Thymus (tissue), 14 donors: ENCODE measurements at places on chromosomes 3 and 15. TPM values are rescaled to one million over a fixed set of nuclear protein-coding genes. Genes with fewer than 3 reads are reported as not detected.

- DNase-seq, result no peak
These were observed 14.0 kb upstream of the CYP11A1 start for GRCh38 chr15:74381481-74381880.

DNA sequence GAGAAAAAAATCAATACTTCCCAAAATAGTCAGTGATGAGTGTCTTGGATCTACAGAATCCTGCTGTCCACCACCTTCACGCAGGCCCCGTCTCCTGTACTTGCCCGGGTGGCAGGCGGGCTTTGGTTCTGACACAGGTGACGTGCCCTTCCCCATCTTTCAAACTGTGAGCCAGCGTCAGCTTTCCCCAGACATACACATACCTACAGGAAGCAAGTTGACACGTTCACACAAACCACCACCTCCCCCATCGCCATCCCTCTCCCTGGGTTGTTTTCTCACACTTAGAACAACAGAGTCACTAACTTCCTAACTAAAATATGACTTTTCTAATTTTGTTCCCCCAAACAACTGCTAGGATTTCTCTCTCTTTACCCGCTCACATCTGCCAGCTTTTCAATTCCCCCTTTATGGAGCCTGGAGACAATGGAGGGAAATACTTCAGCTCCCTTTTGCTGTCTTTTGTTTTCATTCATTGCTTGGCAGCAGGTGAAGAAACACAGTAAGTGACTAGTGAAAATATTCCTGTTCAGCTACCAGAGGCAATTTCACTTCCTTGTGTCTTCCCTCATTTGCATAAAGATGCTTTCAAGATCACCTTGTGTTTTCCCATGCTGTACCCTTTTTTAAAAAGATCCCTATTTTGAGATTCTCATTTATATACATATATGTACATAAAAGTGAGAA is 248.3 kb downstream of the SLCO3A1 start:
- peak; percentile 75 for DNase-seq

Gene CYP8B1
- 0.02 TPM for polyA plus RNA-seq

GRCh38 chr3:187736418-187736871 is 8.8 kb downstream of the BCL6 start:
- DNase-seq, result no peak

Gene FBLN2
- polyA plus RNA-seq, result 12.2 TPM

- no peak for DNase-seq
These were observed 287.4 kb upstream of the CTNNB1 start for GRCh38 chr3:40911928-40912327.

DNA sequence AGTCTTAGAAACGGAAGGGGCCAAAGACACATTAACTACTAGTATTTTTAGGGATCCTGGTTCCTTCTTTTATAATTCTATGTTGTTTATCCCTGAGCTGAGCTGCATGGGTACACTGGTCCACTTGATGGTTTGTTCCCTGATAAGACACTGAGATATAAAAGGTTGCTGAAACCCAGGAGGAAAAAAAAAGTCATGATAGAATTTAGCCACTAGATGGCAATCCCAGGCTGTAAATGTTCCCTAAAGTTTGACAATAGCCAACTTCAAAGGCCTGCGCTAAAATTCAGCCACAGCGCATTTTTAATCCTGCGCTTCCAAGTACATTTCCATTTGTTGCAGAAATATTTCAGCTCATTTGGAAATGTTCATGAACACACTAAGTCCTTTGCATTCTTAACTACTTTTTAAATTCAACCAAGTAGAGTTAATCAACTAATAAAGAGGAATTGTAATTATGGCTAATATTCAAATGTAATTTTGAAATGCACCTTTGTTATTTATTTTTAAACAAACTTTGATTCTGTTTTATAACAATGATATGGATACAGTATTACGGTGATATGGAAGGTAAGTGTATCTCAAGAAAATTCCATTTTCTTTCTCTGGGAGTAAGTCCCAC is 249.3 kb upstream of the FEZF2 start:
- no peak for DNase-seq

Gene FAM107A
- polyA plus RNA-seq, result 63.9 TPM

Gene BLM
- 13.2 TPM for polyA plus RNA-seq

DNA sequence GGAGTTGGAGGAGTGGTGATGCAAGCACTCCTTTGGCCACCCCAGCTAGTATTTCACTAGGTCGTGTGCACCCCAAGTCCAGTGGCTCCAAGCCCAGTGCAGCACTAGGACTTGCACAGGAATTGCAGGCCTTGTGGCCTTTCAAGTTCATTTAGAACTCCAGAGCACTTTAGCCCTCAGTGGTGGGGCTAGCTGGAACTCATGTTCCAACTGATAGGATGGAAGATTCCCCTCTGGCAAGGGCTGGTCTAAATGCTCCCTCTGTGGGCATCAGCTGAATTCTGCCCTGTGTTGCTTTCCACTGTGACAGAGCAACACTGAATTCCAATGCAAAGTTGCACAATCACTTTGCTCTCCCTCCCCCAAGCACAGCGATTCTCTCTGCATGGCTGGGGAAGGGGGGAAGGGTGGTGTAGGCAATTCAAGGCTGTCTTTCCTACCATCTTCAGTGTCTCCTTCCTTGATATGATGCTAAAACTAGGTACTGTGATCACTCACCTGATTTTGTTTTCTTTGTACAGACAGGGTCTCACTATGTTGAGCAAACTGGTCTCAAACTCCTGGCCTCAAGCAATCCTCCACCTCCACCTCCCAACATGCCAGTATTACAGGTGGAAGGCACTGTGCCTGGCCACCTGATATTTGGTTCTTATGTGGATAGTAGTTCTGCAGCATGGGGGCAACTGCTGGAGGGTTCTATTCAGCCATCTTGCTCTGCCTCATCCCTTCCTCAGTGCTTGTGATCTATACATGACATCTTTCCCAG is 10.3 kb downstream of the USF3 start:
- no peak for DNase-seq

DNA sequence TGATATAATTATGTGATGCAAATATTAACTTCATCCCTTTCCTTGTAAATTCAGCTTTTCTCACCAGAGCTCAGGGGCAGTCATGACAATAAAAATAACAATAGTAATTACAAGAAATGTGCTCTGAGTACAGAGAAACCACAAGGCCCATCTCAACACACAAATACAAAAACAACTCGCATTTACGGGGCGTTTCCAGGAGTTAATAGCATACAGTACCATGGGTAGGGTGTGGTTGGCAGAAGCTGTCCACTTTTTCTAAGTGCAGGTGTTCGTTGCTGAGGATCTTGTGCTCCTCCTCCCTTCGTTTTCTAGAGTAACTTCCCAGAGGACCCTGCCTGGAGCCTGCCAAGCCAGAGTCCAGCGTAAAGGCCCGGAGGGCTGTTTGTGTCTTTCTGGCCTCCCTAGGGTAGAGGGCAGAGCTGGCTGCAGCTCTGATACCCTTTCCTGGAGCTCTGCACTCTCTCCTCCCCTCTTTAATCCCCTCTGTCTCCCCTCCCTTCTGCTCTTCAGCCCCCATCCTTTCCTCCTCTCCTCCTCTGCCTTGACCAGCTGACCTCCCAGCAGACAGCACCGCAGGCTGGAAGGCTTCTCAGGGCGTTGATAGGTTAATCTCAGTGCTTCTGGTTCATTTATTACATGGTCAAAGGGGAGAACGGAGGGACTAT is 11.4 kb downstream of the SEMA3G start:
- no peak for DNase-seq

DNA sequence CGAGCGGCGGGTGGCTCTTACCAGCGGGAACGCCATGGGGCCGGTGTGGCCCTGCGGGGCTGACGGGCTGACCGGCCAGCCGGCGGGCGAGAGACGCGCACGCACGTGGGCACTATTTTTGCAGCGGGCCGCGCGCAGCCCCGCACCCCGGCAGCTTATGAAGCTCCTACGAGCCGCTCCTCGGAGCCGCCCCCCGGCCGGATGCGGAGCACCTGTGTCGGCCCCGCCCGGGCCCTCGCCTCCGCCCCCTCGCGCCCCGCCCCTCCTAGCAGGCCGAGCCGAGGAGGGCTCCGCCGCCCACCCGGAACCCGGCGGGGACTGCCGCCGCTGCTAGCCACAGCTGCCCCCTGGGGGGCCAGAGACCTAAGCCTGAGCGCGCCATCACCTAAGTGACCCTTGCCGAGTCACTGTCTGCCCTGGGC is 683 bp upstream of the CPEB1 start:
- peak; percentile 28 for DNase-seq

Gene SLC7A14
- polyA plus RNA-seq, result 0.05 TPM

GRCh38 chr15:67100801-67101581 is 35.6 kb downstream of the SMAD3 start:
- DNase-seq, result no peak

Gene GOLGA8K
- polyA plus RNA-seq, result 0.37 TPM

Gene RAB6B
- 2.1 TPM for polyA plus RNA-seq

- peak; percentile 31 for DNase-seq
These were observed 34.5 kb downstream of the PLA2G4D start for GRCh38 chr15:42059661-42060476.

DNA sequence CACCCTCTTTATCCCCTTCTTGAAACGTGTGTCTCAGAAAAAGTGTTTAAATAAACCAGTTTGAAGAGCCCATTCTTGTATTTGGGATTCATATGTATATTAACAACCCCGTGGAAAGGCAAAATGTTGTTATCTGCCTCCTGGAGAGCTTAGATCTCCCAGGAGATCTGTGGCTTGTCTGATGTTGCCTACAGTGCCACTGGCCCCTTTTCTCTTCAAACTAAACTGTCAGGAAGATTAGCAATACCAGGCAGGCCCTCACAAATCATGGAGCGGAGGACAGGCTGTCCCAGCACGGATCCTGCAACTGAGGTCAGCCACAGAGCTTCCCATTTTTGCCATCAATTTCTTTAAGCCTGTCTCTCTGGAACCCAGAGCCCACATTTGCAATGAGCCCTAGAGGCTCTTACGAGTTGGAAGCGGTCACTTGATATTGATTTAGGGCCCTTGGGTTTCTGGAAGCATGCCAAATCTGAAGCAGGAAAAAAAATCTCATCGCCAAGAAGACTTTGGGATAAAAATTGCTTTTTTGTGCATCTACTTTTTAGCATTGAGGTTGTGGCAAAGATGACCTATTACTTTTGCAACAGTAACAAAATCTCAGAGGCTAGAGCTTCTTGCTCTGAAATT is 234.1 kb downstream of the OPA1 start:
- no peak for DNase-seq

- DNase-seq, result no peak
These were observed 95.2 kb upstream of the RBMS3 start for GRCh38 chr3:29185706-29186105.

Gene ILDR1
- polyA plus RNA-seq, result 2.1 TPM

- no peak for DNase-seq
These were observed 132.4 kb downstream of the GOLGA6L6 start for GRCh38 chr15:20409247-20409646.

GRCh38 chr15:77877869-77878577 is 199.5 kb downstream of the TBC1D2B start:
- no peak for DNase-seq

GRCh38 chr15:35720019-35720418 is 174.1 kb upstream of the DPH6 start:
- no peak for DNase-seq

GRCh38 chr3:113668015-113668414 is 28.4 kb downstream of the USF3 start:
- no peak for DNase-seq

GRCh38 chr3:124926426-124927101 is 8.0 kb downstream of the MUC13 start:
- no peak for DNase-seq

Gene HACL1
- polyA plus RNA-seq, result 23.2 TPM

Gene DUOXA2
- polyA plus RNA-seq, result 0.23 TPM

Gene TERC
- not detected for polyA plus RNA-seq

DNA sequence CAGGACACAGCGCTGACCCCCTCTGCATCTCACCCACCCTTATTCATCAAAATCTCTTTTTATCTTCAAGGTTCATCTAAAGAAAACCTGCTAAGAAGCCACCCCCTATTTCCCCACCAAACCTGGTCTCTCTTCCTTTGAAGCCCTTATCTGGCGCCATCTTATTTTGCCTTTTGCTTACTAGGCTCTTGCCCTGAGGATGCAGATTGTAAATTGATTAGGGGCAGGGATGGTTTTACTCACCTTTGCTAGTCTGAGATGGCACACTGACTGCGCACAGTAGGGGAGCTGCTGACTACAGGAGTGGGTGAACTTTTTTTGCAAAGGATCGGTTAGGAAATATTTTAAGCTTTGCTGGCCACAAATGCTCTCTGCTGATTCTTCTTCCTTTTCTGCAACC is 78.9 kb upstream of the BHLHE40 start:
- DNase-seq, result no peak

Gene KLHL6
- 16.3 TPM for polyA plus RNA-seq

Gene SH3GL3
- polyA plus RNA-seq, result 2.2 TPM

DNA sequence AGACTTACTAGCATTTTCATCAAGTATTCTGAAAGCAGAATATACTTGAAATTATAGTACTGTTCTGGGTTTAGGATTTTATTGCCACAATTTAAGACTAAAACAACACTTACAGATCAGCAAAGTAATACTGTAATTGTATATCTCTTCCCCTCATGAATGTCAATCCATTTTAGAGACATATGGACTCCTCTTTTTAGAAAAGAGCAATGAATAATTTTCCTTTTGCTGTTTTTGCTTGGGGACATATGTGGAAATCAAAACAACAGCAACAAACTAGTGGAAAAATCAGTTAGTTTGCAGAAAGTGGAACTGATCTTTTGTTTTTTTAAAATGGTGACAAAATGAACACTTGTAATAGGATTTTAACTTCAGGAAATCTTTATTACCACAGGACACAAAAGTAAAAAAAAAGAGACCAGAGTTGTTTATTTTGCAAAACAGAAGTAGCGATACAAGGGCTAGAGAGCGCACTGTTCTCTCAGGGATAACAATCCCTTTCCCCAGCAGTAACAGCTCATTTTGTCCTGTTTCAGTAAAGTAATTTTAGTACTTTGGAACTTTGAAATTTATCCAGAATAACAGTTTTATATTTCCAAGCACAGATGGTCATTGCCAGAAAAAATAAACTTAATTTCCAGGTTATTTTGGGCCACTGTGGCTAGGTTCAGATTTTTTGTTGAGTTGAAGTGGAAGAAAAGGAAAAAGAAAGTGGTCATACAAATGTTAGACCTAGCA is 17.1 kb downstream of the LEKR1 start:
- DNase-seq, result no peak

- no peak for DNase-seq
These were observed 188.4 kb upstream of the THRB start for GRCh38 chr3:24683090-24683489.

GRCh38 chr3:1611824-1612223 is 486.8 kb upstream of the CNTN4 start:
- DNase-seq, result no peak

Gene ASB14
- not detected for polyA plus RNA-seq

DNA sequence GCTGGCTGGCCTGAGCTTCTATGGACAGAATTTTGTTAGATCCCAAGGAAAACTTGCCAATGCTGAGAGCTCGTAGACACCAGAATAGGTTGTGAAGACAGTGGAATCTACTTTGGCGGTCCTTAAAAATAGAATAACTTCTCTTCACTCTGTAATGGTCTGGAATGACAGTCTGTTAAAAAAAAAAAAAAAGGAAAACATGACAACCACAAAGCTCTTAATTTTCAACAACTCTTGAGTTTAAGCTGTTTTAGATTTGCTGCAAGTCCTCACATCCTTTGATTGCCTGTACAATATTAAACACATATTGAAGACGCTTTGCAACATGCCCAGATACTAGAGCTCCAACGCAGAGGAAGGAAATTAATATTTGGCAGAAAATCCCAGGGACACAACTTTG is 122.8 kb upstream of the GALNT15 start:
- no peak for DNase-seq
